ENCODE measurements at places on chromosomes 5 and 9. TPM values are rescaled to one million over a fixed set of nuclear protein-coding genes. Genes with fewer than 3 reads are reported as not detected.

The SLC36A2 gene
- not detected for total RNA-seq

The KIF4B gene
- 0.02 TPM for total RNA-seq

The ECM2 gene
- total RNA-seq: not detected

- no peak for DNase-seq
Measured at GRCh38 chr9:136502196-136502595, 19.4 kb upstream of the SEC16A start.

DNA sequence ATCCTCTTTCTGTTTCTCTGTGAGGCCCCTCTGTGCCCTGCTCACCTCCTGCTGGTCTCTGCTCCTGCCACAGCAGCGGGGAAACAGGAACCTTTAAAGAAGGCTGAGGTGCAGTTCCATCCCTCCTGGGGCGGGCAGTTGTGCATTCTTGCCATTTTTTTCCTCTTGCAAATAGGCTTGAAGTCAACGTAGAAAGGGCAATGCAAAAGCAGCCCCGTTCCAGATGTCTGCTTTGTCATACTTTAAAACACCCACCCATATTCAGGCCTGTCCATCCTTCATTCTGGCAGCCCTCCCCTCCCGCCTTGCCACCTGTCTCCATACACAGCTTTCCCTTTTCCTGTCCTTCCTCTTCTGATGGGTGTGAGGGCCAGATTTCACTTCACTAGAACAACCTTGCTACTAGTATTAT is 65.4 kb upstream of the KLF9 start:
- DNase-seq: peak; percentile 37

GRCh38 chr5:160703547-160704189 is 148.3 kb downstream of the ATP10B start:
- no peak for DNase-seq

- DNase-seq: no peak
Measured at GRCh38 chr5:147460380-147460779, 49.5 kb downstream of the DPYSL3 start.

DNA sequence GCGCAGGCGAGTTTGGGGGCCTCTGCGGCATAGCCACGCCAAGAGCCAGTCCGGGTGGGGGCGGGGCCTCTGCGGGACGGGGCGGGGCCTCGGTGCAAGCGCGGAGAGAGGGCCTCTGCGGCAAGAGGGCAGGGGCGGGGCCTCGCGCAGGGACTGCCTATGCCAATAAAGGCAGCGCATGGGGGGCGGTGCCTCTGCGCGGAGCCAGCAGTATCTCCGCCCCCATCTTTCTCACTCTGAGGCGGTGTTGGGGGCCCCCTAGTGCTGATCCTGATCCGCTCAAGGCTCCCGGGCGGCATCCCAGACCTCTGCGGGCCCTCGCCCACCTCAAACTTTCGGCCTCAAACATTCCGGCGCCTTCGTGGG is 9.2 kb upstream of the GPRIN1 start:
- peak; percentile 60 for DNase-seq

GRCh38 chr9:132156262-132156661 is 5.6 kb upstream of the NTNG2 start:
- DNase-seq: no peak

- peak; percentile 31 for DNase-seq
Measured at GRCh38 chr5:133295520-133295919, 243.7 kb downstream of the HSPA4 start.

GRCh38 chr9:135562235-135562745 is 734 bp downstream of the PAEP start:
- DNase-seq: no peak

DNA sequence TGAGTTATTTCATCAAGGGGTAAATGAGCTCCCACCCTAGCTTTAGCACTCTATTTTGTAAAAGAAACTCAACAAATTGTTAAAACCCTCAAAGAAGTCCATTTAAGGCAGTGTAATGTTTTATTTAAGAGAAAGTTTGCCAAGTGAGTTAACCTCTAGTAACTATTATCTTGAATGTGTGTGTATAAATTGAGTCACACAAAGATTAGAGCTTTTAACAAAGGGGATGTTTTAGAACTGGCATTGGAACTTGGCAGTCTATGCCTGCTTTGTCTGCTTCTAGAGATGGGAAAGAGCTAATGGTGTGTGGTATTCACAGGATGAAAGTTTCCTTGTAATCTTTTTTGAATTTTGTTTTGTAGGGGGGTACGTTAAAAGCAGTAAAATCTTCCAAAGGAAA is 33.2 kb downstream of the KDM3B start:
- no peak for DNase-seq

DNA sequence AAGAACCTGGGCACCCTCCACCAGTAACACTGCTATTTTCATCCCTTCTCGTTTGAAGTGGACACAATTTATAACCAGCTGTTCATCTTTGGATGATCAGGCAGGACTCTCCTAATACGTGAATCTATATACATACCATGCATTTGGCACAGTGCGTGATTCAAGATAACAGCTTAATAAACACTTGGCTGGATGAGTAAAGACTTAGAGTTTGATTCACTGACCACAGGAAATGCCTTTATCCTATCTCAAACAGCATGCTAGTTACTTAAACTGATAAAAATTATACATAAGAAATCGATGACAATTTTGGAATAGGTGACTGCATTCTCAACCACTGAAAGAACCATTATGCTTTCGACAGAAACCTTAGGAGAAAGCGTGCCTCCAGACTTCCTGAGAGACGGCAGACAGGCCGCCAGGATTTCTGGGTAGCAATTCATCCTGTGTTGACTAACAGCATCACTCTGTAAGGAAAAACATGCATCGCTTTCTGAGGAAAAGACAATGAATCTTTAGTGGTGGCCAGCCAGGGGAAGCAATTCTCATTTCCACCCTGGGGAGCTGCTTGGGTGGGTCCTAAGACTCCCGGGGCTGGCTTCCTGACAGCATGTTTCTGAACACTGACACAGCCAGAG is 9.7 kb downstream of the MRPL36 start:
- peak; percentile 59 for DNase-seq

All from A172 (cell line).